Activated CD8-positive, alpha-beta memory T cell treated with anti-CD3 and anti-CD28 coated beads, Interleukin-2, amount 50 U/mL, for 48 hours (primary cell): ENCODE measurements at places on chromosomes 13 and 19.

- no peak for DNase-seq
Measured at GRCh38 chr19:27905074-27905473, 1307.9 kb downstream of the UQCRFS1 start.

DNA sequence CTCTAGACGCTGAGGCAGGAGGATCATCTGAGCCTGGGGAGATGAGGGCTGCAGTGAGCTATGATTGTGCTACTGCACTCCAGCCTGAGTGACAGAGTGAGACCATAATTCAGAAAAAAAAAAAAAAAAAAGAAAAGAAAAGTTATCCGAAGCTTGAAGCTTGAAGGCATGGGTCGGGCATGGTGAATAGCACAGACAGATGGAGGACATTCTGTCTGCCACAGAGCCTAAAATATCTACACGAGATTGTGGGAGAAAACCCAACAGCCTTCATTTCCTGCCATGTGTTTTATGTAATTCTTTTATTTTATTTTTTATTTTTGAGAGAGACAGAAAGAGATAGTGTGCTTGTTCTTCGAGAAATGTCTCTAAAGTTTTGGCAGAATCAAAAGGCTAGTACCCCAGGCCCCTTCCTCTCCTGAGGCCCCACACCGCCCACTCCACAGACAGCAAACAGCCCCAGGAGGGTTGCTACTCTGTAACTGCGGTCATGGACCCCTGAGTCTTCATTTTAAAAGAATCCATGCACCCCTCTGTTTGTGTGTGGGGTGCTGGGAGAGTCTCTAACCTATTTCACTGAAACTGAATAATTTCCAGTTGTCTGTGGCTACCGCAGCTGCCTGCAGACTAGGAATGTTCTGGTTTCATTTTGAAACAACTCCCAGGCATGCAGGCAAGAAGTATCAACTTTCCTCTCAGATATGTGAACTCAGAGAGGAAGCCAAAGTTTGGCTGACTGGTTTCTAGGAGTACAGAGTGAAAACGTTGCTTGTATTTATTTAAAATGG lies 38.4 kb upstream of the RCBTB2 start:
- no peak for DNase-seq

DNA sequence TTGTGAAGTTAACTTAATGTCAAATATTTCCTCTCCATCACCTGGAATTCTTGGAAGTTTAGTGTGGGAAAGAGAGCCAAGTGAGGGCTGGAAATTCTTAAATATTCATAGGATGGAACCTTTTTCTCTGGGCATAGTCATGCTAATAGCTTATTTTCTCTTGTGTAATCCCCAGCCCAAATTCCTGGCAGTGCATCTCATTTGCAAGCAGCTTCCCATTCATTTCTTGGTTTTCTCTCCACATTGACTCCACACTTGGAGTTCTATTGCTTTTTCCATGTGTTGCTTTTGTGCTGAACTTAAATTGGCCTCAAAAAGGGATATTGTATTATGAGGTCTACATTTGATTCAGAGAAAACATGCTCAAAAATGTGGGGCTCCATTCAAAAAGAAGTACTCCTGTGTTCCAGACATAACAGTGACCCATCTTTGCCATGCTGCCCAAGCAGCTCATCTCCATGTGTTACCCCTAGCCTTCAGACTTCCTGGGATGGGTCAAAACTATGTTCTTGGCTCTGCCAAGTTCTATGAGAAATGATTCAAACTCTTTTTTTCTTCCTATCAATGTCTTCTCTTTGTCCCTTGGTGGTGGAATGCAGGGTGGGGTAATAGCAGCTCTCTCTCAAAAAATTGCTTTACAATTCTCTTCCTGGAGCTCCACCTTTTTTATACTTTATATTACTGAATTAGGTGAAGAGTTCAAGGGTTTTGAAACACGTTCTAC lies 2471.5 kb downstream of the PCDH9 start:
- DNase-seq = no peak

DNA sequence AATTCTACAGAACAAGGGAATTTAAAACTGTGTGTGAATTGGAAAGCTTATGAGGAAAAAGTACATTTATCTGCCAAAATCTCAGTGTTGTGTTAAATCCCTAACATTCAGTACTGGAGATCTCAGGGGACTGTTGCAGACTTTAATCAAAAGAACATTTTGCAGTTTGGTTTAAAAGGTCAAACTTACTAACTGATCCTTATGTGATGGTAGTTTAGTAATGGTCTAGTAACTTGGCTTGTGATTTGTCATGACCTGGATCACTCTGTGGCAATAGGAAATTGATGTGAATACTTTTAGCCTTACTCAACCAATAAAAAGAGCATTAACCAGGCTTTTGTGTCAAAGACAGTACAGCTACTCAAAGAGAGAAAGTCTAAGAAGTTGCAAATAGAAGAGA lies 862.1 kb upstream of the MIR17HG start:
- no peak for DNase-seq

DNA sequence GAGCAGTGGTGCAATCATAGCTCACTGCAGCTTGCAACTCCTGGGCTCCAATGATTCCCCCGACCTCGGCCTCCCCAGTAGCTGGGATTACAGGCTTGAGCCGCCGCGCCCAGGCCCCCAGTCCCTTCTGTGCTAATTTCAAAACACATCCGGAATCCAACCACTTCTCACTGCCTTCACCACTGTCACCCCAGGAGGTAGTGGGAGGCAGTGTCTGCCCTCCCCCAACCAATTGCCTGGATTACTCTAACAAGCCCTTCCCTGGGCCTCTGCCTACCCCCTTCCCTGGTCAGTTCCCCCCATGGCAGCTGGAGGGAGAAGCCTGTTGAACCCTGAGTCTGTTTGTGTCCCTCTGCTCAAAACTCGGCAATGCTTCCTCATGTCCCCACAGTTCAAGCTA lies 2.3 kb downstream of the PRAM1 start:
- DNase-seq = no peak

GRCh38 chr19:990119-990571 lies 6.0 kb downstream of the WDR18 start:
- DNase-seq = no peak

- DNase-seq = no peak
Measured at GRCh38 chr13:29438769-29439168, 156.7 kb downstream of the SLC7A1 start.

DNA sequence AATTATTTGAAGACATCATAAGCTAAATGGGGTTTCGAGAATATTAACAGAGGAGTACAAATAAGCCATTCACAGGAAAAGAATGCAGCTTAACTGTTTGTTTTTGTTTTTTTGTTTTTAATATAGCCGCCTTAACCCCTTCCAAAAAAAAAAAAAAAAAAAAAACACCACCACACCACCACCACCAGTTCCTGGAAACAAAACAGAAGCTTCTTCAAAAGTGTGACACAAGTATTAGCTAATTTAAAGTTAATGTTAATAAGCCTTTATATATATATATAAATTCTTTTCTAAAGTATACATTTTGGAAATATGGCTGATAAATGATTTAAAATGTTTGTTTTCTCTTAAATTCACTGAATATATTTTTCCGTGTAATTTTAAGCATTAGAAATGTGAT lies 1.4 kb downstream of the RAP2A start:
- no peak for DNase-seq
